ENCODE measurements at places on chromosomes 6 and 20.
A peak's percentile ranks its signal among the peaks of the same experiment; 100 is the strongest.

- DNase-seq: peak; percentile 72
These were observed 62.9 kb downstream of the QRSL1 start for GRCh38 chr6:106692112-106692818.

- DNase-seq: no peak
These were observed 74.4 kb upstream of the TBC1D7 start for GRCh38 chr6:13402711-13403110.

- no peak for DNase-seq
These were observed 25.5 kb downstream of the SERPINB1 start for GRCh38 chr6:2816158-2816557.

- no peak for DNase-seq
These were observed 311.4 kb downstream of the CDH26 start for GRCh38 chr20:60269573-60270162.

All from left lobe of liver (tissue), 2 donors.